A549 (cell line): ENCODE measurements at places on chromosomes 5 and 9.
A peak's percentile ranks its signal among the peaks of the same experiment; 100 is the strongest.

DNA sequence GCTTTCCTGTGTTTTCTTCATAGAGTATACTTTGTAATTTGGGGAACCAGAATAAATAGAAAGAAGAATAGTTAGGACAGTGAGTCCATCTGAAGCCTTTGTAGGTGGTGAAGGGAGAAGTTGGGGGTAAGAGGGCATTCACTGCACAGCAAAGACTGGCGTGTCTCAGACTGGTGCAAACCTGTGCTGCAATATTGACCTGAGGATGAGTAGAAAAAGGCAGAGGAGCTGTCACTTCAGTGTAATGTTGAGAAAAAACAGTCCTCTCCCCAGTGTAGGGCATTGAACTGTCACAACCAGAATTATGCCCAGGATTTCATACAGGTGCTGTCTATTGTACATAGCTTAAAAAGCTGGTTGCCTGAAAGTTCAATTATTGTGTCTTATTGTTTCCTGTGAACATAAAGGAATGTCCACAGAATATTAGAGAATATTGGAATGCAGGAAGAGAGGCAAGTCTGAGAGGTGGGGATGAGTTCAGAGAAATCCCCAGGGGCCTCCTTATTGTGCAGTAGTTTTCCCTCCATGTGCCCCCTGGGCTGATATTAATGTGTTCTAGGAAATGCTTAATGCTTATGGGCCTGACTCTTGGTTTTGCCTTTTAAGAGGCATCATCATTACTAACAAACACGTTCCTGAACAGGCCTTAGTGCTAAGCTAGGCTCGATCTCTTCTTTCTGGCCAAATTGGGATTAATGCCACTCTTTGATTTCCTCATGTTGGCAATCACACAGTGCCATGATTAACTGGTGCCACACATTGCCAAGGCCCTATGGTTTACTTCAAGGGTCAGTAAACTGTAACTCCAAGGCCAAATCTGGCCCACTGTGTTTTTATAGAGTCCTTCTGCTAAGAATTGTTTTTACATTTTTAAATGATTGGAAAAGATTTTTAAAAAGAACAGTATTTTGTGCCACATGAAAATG is 34.0 kb downstream of the DAPK1 start:
- no peak for DNase-seq

- no peak for DNase-seq
Observed at GRCh38 chr5:153043886-153044285, 446.6 kb upstream of the GRIA1 start.

- no peak for DNase-seq
Observed at GRCh38 chr5:5613261-5613990, 190.9 kb downstream of the ICE1 start.

DNA sequence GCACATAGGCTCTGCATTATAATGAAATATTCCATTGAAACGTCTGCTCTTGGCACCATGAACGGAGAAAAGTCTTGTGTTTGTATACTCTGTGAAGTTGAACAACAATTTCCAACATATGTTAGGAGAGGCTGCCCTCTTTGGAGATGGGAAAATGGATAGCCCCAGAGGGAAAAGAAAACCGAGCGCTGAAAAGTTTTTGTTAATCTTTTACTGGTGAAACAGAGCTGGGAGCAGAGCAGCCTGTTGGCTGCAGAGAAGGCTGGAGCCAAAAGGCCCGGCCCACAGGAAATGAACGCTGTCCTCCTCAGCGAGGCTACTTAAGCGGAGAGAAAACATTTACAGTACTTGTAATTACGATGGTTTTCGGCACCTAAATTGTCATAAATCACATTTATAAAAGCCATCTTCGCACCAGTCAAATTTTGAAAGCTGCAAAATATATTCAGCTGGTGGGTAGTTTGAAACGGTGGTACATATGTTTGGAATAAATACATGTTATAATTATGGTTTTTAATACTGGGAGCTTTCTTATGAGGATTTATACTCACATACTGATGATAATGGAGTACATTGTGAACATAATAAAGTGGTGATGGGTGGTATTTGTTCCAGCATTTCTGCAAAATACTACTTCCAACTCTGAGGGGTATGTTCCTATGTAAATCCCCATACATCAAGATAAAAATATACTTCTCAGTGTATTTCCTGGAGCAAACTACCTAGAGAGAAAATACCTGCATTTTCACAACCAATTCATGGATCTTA is 129.6 kb upstream of the CNTLN start:
- no peak for DNase-seq

DNA sequence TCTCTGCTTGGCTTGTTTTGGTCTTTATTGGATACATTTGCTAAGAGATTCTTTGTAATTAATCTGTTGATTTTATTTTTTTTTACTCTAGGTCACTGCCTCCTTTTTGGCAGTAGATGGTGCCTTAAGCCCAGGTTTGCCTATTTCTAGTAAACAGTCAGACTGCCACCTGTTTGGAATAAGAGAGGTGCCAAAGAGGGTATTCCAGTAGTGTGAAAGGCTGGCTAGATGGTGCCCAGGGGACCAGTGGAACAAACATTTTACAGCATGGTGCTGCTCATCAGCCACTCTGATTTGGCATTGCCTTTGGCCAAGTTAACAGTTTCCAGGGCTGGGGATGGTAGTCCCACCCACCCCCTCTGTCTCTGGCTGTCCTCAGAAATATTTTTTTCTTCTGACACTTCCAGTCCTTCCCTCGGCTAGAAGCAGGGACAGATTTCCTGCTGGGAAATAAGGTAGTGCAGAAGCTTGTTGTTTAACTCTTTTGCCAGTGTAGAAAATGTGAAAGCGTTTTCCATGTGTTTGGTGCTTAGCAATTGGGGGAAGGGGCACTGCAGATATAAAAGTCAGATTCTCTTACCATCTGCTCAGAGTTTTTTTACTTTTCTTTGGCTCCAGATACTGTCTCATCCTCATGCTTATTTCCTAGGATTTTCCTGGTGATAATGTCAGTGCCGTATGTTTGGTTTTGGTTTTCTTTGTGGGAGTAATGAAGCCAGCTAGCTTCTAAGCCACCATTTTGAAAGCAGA is 36.6 kb upstream of the FBXL7 start:
- no peak for DNase-seq

DNA sequence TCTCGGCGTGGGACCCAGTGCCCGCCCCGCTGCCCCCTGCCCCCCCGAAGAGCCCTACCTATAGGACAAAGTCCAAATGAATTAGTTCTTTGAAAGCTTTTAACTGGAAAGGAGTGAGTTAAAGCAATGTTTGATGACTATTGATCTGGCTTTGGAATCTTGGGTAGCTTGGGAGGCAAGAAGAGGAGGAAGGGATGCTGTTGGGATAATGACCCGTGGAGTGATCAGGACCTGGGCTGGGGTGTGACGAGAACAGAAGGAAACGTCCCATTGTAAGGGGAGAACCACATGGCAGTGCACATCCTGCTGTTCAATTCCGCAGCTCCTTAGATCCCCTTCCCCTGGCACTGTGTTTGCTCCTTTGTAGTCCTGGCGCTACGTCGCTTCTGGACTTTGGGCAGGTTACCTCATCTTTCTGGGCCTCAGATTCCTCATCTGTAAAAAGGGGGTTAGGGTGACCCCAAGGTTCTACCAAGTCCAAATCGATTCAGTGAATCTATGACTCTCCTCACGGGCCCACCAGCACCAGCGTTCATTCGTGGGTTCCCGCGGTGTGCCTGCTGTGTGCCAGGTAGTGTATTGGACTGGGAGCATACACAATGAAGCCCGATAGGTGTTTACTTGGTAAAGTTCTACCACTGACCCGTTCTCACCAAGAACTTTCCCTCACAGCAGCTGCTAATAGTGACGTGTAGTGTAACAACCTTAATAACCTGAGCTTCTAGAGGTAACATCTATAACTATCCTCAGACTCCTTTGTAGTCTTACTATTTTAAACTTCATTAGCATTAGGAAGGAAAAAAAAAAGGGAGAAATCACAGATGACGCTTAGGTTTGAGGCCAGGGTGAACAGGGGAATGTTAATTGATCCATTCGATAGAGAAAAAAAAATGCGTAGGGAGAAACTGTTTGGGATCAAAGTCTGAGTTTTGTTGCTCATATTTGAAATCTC is 1.1 kb upstream of the NADK2 start:
- DNase-seq = peak; percentile 5

GRCh38 chr5:136053336-136054141 is 24.8 kb downstream of the TGFBI start:
- peak; percentile 95 for DNase-seq

- DNase-seq = no peak
Observed at GRCh38 chr5:117333011-117333410, 758.4 kb upstream of the SEMA6A start.

DNA sequence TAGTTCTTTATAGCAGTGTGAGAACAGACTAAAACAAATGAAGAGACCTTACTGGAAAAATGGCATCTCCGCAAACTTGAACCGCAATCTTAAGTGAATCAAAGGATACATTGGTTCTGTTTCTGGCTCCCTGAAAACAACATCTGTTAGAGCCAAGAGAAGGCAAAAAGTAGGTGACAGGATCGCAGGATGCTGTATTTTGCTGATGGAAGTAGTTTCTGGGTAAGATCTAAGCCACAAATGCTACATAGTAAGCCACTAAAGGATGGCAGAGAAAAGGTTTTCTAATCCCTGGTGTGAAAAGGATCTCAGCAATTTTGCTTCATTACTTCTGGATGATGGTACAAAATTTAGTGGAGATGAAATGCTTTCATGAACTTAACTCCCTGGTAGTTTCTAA is 63.3 kb upstream of the HTR4 start:
- DNase-seq = no peak

- DNase-seq = no peak
Observed at GRCh38 chr9:133701981-133702797, 36.0 kb downstream of the SARDH start.

GRCh38 chr9:98709968-98710965 is 1.5 kb upstream of the GABBR2 start:
- no peak for DNase-seq

DNA sequence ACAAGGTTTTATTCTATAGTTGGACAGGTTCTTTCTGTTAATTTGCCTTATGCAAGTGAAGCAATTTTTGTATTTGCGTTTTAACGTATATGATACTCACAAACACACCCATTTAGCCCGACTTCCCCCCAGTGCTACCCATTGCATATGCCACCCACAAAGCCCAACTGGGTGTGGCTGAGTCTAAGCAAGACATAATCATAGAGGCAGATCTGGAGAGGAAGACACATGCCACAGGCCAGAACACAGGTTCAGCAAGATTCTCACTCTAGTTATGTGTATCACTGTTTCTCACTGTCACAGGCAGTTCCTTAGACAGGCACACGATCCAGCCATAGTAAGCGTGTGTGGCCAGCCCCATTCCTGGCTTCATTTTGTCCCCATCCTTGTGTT is 29.0 kb upstream of the PUM3 start:
- DNase-seq = no peak

DNA sequence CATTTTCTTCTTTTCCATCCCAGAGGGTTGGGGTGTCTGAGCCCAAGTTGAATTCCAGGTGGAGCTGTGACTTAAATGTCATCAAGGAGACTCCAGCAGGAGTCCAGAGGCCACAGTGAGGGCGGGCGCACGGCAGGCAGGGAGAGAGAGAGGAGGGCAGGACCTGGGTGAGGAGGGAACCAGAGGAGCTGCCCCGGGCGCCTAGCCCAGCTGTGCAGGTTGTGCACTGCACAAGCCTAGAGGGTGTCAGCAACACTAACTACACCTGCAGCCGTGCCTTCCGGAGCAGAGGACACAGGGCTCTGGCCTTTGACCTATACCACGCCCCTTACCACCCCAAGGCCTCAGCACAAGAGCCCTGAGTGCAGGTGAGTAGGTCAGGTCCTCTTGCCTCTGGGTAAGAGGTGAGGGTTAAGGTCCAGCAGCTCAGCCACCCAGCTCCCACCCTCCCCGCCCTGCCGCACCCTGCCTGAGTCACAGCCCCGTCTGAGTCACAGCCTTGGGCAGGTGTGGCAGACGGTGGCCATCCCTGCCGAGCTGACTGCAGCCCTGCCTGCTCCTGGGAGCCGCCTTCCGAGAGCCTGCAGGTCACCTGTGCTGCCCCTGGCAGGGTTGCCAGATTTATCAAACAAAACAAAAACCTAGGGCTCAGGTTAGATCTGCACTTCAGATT is 6.4 kb upstream of the AGPAT2 start:
- DNase-seq = peak; percentile 95

- no peak for DNase-seq
Observed at GRCh38 chr9:70403618-70404025, 10.8 kb downstream of the KLF9 start.

GRCh38 chr9:72589667-72590521 is 68.5 kb downstream of the TMC1 start:
- no peak for DNase-seq

DNA sequence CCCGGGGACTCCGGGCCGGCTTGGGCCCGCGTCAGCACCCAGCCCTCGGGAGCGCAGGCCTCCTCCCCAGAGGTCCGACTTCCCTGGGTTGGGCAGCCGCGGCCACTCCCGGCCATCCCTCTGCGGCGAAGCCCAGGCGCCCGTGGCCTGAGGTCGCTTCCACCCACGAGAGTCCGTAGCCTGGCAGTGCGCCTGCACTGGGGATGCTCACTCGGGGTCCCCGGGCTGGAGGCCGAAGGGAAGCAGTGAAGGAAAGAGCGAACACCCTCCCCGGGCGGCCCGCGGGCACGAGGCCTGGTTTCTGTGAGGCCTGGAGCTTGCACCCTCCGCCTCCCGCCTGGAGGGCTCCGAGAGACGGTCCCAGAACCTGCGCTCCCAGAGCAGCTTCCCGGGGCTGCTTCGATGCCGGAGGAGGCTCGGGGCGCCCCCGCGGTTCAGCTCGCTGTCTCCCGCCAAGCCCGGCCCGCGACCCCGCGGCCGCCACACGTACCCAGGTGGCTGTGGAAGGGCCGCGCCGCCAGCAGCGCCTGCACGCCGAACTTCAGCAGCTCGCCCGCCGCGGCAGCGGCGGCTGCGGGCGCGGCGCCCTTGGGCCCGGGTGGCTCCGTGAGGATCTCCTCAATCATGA is 607 bp downstream of the BARX1 start:
- no peak for DNase-seq

DNA sequence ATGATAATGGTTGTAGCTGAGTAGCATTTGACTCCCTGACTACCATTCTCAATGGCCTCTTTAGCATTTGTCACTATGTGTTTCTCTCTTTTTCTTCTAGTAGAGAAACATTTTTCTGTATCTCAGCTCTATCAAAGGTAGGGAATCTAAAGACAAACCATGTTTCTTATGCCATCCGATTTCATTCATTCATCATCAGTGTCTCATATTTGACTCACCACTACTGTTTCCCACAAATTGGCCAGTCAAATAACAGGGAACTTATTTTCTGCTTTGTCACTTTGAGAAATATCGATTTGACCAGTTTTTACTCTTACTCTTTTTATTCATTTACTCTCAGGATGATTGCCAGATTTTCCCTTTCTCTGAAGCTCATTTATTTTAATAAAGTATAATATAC is 282.3 kb downstream of the TMEM167A start:
- DNase-seq = no peak
